Globus pallidus (tissue), 1 donor: ENCODE measurements at places on chromosomes 5 and 9.

- DNase-seq, result no peak
Observed at GRCh38 chr9:88745276-88746001, 210.5 kb downstream of the NXNL2 start.

GRCh38 chr5:89338935-89339334 lies 456.0 kb upstream of the MEF2C start:
- DNase-seq, result no peak

DNA sequence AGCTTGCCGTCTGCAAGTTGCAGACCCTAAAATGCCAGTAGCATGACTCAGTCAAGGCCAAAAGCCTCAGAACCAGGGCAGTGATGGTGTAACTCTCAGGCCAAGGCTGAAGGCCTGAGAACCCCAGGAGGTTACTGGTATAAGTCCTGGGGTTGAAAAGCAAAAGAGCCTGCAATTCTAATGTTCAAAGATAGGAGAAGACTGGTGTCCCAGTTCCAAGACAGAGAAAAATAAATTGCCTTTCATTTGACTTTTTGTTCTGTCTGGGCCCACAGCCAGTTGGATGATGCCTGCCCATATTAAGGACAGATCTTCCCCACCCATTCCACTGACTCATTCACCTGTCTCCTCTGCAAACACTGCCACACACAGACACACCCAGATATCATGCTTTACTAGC lies 673.2 kb downstream of the CDH18 start:
- no peak for DNase-seq

- DNase-seq, result no peak
Observed at GRCh38 chr5:140130949-140131733, 5.4 kb downstream of the IGIP start.

DNA sequence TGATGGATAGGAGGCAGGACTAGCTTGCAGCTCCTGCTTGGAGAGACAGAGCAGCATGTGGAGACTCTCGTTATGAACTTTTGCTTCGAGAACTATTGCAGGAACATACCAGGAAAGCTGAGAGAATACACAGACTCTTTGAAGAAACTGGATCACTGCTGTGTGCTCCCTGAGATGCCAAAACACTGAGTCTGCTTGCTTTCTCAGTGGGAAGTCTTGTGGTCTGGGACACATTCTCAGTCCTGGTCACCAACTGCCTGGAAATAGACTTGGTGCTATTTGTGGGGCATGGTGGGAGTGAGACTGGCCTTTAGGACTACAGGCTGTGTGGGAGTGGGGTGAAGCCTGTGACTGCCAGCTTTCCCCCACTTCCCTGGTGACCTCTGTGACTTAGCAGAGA lies 252.6 kb downstream of the MED10 start:
- DNase-seq, result no peak

- no peak for DNase-seq
Observed at GRCh38 chr5:16043349-16043965, 136.1 kb downstream of the MARCHF11 start.

GRCh38 chr9:133090187-133090586 lies 28.4 kb downstream of the CEL start:
- DNase-seq, result no peak

DNA sequence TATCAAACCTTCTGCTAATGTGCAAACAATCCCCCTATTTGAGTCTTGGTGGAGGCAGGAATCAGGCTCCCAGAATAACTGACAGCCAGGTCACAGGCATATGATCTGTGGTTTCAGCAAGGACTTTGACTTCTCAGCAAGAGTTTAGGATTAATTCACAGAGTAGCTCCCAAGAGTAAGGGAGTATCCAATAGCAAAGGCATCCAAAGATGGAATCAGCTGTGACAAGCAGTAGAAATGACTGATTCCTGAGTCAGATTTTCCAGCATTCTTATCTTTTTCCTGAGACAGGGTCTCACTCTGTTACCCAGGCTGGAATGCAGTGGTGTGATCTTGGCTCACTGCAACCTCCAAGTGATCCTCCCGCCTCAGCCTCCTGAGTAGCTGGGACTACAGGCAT lies 108.3 kb downstream of the EPB41L4A start:
- no peak for DNase-seq

DNA sequence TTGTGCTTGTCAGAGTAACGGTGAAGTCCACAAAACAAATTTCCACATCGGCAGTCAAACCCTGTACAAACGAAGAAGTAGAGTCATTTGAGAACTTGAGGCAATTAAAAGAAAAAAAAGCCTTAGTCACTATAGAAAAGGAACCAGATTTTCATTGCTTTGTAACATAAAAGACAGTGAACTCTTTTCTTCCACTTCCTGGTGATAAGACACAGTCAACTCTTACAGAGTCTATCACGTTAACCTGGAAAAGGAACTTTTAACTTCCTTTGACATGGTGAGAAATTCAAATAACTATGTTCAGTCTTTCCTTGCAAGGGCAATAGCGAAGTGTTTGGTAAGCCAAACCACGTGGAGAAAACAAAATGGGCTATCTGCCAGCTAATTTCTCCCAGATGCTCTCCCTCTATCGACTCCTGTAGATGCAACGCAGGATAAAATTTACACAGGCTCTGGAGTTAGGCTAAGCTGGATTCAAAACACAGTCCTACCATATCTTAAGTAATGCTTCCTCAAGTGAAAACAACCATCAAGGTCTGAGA lies 8.9 kb downstream of the ZFAND5 start:
- DNase-seq, result peak; percentile 63

- DNase-seq, result peak; percentile 31
Observed at GRCh38 chr9:132769906-132770769, 99.9 kb downstream of the GTF3C4 start.

- DNase-seq, result no peak
Observed at GRCh38 chr5:67462147-67462546, 265.5 kb upstream of the CD180 start.

DNA sequence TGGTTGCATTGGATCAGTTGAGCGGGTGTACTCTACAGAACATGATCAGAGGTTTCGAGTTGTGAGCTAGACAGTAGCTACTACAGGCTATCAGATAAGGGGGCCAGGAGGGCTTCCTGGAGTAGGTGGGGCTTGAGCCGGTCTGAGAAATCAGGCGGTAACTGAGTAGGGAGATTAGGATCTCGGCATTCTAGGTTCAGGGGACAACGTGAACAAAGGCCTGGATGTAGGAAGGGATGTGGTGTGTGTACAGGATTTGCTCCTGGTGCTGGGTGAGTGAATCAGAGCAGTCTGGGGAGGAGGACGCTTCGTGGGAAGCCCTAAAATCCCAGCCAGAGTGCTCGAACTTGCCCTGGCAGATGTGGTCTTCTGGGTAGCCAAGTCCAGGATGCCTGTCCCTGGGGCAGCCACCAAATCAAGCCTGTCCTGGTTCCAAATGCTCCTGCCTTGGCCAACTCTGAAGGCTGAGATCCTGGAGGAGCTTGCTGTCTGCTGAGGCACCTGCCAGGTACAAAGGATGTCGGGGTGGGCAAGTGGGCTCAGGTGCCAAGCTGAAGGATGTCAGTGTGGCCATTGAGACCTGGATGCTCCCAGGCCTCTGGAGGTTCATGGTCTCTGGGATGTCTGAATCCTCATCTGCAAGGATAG lies 33.4 kb downstream of the STC2 start:
- DNase-seq, result no peak

GRCh38 chr9:32969270-32969669 lies 32.2 kb downstream of the APTX start:
- DNase-seq, result no peak

DNA sequence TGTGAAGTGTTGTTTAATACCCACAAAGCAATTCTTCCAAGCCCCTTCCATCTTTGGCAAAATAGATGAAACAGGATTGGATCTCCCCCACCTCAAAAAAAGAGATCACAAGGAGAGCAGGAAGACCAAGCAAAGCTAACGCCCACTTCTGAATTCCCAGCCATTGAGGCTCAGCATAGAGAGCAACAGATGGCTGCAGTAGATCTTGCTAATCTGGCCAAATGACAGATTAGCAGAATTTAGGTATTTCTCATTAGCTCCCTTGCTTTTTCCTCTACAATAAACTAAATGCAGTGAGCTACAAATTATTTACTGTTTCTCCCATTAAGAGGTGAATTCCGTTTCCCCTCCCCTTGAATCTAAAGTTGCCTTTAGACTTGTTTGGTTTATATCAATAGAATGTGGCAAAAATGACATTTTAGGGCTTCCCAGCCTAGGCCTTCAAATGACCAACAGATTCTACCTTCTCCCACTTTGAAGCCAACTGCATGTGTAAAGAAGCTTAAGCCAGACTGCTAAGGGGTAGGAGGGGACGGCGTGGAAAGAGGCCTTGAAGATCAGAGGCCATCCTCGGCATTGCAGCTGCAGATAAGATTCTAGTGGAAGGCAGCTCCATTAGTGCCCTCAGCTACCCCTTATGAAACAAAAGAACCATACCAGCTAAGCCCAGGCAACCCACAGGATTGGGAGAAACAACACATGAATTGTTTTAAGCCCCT lies 56.8 kb upstream of the CPEB4 start:
- DNase-seq, result no peak

- DNase-seq, result no peak
Observed at GRCh38 chr9:105836936-105837660, 142.8 kb downstream of the TMEM38B start.

- DNase-seq, result no peak
Observed at GRCh38 chr5:167413506-167413905, 877.9 kb upstream of the WWC1 start.

DNA sequence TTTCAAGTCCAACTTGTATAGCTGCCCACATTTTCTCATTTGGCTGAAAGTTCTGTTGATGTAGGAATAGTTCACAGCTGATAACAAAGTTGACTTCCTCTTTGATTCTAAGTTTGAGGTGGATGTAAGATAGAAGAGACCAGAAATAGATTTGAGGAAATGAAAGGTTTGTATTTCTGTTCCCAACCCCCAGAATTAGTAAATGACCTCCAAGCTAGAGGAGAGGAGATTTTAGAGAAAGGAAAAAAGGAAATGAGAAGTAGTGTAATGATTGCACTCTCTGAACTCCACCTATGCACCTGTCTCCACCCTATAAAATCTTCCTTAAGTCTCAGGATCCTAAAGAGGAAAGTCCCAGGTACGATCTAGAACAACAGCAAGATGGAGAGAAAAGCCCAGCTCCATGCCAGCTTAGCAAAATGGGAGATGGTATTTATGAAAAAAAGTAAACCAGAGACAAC lies 130.4 kb upstream of the POC5 start:
- peak; percentile 3 for DNase-seq

- peak; percentile 60 for DNase-seq
Observed at GRCh38 chr9:38362852-38363588, 29.5 kb upstream of the ALDH1B1 start.

- DNase-seq, result no peak
Observed at GRCh38 chr9:130128251-130128650, 44.0 kb upstream of the NCS1 start.

GRCh38 chr5:130985776-130986175 lies 179.3 kb downstream of the HINT1 start:
- no peak for DNase-seq

GRCh38 chr5:151578326-151579025 lies 12.7 kb downstream of the FAT2 start:
- no peak for DNase-seq

DNA sequence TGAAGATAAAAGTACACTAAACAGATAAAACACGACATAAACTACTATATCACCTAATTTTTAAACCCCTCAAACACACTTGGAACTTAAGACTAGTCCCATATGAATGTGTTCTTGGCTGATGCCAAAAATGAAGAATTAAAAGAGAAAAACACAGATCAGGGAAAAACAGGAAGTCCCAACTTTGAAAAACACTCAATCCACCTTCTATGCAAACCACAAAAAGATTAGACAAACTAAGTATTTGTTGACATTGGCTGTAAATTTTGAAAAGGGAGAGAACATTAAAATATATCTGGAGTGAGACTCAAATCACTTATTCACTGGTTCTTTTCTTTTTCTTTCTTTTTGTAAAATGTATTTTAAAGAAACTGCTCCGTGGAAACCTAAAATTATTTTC lies 81.4 kb downstream of the ANKH start:
- no peak for DNase-seq

- no peak for DNase-seq
Observed at GRCh38 chr5:36073595-36074216, 7.0 kb upstream of the UGT3A2 start.

DNA sequence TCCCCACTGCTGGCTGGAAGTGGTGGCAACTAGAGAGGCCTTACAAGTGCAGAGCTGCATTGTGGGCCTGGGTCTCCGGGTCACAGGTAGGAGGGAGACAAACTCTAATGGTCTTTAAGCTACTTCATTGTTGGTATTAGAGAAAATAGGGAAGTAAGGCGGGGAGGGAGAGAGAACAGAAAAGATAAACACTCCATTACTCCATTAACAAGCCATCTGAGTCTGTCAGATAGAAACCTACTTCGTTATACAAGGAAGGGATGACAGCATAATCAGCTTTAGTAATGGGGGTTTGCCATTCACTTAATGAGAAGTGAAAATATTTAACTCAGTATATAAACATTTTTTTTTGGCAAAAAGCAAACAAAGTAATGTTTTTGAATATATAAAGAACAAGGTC lies 107.4 kb downstream of the TLE1 start:
- DNase-seq, result no peak

- DNase-seq, result no peak
Observed at GRCh38 chr9:134832471-134832870, 48.1 kb upstream of the FCN2 start.

DNA sequence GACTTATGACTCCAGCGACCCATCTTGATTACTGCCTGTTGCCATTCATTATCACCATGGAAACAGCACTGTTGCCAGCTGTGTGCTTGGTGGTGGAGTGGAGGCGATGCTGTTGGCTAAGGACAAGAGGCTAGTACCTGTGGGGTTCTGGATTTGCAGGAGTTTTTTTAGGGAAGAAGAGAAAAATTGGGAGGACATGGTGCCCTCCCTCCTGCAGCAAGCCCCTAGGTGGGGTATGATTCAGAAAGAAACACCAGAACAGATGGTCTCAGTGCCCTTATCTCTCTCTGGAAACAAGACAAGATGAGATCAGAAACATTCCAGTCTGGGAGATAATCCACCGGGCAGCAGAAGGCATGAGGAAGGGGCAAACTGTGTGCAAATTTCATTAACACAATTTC lies 87.8 kb upstream of the TLR4 start:
- DNase-seq, result no peak

GRCh38 chr5:140513124-140513523 lies 34.3 kb upstream of the EIF4EBP3 start:
- DNase-seq, result no peak

DNA sequence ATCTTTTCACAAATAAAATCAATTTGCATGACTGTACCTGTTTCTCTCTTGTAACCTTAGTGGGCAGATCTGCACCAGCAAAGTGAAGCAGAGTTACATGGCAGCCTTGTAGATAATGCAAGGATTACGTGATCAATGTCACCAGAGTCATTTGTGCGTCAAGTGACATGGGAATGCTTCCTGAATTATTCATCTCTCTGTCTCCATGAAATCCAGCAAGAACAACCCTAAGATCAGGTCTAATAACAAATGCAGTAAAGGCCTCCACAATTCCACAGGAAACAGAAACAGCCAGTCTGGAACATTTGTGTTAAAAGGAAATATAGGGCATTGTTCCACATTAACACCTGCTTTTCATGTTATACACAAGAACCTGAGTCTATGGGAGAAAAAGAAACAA lies 7.8 kb downstream of the GZMA start:
- DNase-seq, result no peak
